ENCODE measurements at places on chromosomes 6 and 20.

DNA sequence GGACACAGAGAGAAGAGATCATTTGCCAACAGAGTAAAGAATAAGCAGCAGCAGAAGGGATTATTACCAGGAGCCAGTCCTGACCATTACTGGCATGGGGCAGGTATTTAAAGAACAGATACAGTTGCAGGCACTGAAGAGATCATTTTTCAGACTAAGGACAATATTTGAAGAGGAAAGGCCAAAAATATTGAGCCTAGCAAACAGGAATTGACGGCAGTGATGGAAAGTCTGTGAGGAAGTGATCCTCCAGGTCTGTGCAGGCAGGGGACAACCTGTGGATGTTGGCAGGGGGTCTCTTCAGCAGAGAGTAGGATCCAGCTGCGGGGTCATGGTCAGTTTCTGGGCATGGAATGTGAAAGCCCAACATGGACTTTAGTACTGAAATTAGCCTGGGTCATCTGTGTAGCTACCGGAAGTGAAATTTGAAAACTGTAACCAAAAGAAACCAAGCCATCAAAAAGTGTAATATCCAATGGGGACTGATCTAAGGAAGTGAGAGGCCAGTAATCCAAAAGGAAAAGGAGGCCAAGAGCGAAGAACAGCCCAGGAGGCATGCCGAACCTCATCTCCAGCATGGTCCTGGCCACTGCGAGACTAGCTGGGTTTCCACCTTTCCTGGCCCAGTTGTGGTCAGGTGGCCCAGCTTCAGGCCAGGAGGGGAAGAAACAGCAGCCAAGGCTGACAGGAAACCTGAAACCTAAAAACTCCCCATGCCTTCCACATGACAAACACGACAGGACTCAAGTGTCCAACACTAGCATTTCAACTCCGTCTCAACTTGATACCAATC, 115.1 kb upstream of the TNFAIP3 start:
- DNase-seq: no peak

DNA sequence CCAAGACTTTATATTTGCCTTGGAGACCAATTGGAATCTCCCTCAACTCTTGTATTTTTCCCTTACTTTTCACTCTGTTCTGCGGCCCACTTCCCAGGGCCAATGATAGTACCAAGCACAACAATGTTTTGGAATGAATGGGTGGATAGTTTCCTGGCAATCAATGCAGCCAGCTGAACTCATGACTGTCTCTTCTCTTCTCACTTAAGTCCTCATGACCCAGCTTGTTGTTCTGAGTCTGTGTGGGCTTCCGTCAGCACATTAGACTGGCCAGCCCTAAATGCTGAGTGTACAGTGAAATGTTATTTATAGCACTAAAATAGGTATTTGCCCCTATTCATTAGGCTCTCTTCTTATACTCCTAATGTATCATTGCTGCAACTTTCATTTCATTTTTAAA, 5.6 kb upstream of the MBOAT1 start:
- DNase-seq: no peak

DNA sequence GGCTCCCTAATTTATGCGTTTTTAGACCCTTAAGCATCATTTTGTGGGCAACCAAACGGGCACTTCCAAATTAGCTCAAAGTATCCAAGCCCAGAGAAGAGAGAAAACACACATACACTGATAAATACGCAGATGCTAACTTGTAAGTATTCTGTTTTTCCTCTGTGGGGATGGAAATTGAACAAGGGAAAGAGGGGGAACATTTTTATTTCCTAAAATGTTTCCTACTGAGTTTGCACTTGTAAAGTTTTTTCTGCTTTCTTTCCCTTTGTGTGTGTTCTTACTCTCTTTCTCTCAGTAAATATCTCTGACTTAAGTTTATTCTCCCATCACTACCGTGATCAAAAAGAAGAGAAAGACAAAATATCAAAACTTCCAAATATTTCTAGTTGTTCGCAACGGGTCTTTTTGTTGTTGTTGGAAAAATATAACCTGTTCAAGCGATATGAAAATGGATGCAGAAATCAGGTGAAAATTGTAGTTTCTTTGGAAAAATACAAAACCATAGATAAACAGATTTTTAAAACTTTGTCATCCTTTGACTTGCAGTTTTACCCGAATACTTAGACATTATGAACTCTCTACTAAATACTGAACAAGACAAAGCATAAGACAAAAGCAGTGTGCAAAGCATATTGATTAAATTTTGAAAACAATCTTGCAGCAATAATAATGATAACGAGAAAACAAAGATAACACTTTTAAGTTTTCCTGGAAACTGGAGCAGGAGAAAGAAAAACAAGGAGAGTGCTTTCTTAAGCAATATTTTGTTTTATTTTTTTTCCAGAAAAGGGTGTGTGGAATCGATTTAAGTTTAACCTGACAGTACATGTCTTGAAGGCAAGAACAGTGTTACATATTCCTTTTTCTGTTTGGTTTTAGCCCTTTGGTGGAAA, 1.0 kb upstream of the NKX2-4 start:
- DNase-seq: no peak

GRCh38 chr6:6826095-6826901, 237.8 kb downstream of the LY86 start:
- no peak for DNase-seq

GRCh38 chr6:33147807-33148666, 44.2 kb downstream of the COL11A2 start:
- DNase-seq: no peak

- no peak for DNase-seq
These were observed 98.4 kb upstream of the MAN1A1 start for GRCh38 chr6:119447921-119448320.

- no peak for DNase-seq
These were observed 36.5 kb downstream of the WDR27 start for GRCh38 chr6:169665289-169665688.

- DNase-seq: no peak
These were observed 13.6 kb downstream of the KCNK5 start for GRCh38 chr6:39215640-39216158.

DNA sequence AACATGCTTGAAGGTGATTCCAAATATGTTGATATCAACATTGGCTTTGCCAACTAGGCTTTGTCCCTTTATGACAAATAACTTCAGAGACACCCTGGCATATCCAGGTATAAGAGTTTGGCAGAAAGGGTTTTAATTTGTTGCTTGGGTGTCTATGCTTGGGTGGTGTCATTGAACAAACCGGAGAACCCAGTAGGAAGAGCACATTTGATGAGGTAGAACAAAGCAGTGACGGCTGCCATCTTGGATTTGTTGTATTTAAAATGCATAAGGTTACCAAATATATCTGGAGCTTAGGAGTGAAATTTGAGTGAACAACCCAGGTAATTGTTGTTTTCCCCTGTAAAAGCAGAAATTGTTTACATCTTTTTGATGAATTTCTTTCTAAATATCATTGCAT, 503.7 kb upstream of the JARID2 start:
- no peak for DNase-seq

- DNase-seq: no peak
These were observed 37.3 kb upstream of the PLCG1 start for GRCh38 chr20:41100001-41100480.

DNA sequence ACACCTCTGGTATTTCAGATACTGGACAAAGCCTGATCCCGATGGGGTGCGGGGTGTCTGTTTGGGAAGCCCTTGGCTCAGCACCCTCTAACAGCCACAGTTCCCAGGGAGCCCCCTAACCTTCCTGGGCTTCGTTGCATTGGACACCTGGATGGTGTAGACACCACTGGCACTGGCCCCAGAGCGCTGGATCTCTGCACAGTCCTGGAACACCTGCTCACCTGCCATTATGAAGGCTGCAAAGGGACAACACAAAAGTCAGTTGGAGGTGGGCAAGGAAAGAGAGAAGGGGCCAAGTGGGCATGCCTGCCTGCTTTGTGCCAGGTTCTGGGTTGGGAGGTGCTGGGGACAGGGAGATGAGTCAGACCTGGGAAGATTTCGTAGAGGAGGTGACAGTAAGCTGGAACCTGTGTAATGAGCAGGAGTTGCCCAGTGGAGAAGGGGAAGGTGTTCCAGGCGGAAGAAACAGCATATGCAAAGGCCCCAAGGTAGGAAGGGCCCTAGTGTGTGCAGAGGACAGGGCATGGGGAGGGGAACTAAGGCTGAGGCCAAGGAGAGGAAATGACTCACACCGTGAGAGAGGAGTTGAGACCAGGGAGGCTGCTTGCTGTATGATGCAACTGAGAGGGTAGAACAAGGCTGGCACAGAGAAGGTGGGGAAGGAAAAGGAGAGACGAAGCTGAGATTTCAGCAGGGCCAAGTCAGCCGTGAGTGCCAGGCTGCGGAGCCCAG, 34.9 kb downstream of the ANGPT4 start:
- DNase-seq: no peak

GRCh38 chr6:46772016-46772415, 21.2 kb upstream of the MEP1A start:
- no peak for DNase-seq

DNA sequence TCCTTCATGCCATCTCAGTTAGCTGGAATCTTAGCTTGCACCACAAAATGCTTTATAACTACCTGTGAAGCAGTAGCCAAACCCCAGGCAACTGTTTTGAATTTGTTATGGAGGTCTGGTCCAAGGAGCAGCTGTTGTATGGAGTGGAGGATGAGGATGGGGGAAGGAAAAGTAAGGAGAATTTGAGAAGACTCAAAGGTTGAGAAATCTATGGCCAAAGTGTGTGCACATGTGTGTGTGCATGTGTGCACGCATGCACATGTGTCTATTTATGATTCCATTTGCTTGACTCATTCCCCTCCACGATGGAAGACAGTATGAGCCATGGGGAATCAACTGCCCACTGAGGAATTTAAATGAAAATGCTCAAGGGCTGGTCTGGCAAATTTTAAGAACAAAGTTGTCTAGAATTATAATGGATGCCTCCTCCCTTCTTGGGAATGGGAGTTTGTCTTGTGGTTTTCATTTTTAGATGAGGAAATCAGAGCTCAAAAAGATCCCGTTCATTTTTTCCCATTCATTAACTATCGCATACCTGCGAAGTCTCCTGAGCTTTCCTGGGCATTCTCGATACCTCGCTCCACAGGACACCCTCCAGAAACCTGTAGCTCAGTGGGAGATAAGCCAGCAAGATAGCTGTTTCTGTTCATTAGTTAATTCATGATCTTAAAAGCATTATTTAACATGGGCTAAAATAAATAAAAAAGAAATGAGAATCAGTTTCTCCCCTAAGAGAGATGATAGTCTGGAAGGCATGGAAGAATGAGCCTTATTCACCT, 152.3 kb upstream of the NEDD9 start:
- DNase-seq: no peak

- DNase-seq: no peak
These were observed 90.5 kb downstream of the RNGTT start for GRCh38 chr6:88872962-88873361.

GRCh38 chr20:53752971-53753879, 159.6 kb upstream of the ZNF217 start:
- no peak for DNase-seq

GRCh38 chr6:51415501-51415900, 596.8 kb downstream of the TFAP2B start:
- DNase-seq: no peak

GRCh38 chr6:28589234-28589956, 63.7 kb downstream of the GPX5 start:
- peak; percentile 87 for DNase-seq

DNA sequence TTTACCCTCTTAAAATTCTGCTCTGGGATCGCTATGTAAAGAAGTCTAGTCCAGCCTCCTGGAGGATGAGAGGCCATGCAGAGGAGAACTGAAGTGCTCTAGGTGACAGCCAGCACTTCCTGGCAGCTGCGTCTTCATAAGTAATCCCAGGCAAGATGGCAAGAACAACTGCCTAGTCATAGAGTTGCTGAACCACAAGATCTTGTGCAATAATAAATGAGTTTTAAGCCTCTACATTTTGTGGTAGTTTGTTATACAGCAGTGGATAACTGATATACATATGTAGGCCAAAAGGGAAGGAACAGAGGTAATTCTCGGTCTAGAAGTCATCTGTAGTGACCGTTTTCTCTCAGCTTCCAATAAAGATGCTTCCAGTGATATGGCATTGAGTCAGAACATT, 103.8 kb upstream of the FLRT3 start:
- no peak for DNase-seq

- DNase-seq: no peak
These were observed 149.3 kb downstream of the UTRN start for GRCh38 chr6:144434308-144434990.

GRCh38 chr20:58130156-58130555, 98.3 kb downstream of the ANKRD60 start:
- DNase-seq: no peak

DNA sequence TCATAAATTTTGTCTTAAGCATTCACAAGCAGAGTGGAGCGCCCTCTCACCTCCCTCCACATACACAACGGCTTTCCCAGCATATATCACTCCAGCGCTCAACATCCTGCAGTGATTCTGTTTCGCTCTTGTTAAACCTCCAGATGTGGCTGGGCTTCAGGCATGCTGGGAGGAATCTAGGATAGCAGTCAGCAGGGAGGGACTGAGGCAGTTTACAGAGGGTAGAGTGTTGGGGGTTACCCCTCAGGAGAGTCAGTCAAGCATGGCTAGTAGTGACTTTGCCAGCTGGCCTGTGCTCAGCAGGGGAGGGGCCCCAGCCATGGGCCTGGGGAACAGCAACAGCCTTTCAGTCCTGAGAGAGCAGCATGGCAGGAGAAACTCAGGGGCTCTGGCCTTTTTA, 161.4 kb upstream of the FLRT3 start:
- no peak for DNase-seq

DNA sequence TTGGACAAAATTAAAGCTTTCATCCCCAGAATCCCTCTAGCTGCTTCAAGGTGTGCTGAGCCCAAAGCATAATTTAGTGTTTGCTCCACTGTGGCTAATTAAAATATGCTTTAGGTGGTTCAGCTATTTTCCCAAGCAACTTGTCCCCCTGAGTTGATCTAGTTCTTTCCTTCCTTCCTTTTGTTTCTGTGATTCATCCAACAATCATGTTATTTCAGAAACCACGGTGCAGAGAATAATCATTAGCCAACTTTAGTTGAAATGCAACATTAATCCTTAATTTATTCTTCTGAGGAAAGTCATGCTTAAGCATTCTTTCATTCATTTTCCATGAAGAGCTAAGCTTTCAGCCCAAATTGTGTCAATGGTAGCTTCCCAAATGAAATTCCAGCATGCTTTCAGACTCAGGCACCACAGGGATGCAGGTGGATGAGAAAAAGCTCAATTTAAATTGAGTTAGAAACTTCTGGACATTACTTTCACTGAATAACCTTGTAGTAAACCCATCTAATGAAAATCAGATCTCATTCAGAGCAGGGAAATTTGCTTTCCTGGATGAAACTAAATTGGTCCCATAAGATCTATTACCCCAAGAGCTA, 209.0 kb upstream of the NT5E start:
- DNase-seq: no peak

DNA sequence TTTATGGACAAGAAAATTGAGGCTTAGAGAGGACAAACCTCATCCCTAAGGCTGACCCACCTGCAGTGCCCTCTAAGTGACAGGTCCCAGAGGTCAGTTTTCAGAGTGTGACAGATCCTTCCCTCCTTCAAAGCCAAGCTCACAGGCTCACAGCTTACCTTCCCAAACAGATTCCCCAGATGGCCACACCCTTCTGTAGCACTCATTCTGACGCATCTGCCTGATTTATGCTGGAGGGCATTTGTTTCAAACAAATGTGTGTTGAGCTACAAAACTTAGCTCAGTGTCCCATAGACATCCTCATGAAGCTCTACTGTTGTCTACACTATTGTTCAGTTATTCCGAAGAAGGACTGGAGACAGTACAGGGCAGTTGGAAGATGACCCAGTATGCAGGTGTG, 60.6 kb upstream of the RIN2 start:
- no peak for DNase-seq
